ENCODE measurements at places on chromosomes 16 and 17. TPM values are rescaled to one million over a fixed set of nuclear protein-coding genes. Genes with fewer than 3 reads are reported as not detected.

Gene CIITA
- total RNA-seq: 5.3 TPM

Gene MYO15B
- total RNA-seq: 24.9 TPM

Gene CACNG4
- not detected for total RNA-seq

Gene MPO
- not detected for total RNA-seq

Measured in activated CD8-positive, alpha-beta T cell treated with anti-CD3 and anti-CD28 coated beads for 36 hours (primary cell).